AG20443 (cell line): ENCODE measurements at places on chromosomes 3 and 15.

GRCh38 chr3:120645083-120645845, 36.8 kb downstream of the HGD start:
- no peak for DNase-seq

DNA sequence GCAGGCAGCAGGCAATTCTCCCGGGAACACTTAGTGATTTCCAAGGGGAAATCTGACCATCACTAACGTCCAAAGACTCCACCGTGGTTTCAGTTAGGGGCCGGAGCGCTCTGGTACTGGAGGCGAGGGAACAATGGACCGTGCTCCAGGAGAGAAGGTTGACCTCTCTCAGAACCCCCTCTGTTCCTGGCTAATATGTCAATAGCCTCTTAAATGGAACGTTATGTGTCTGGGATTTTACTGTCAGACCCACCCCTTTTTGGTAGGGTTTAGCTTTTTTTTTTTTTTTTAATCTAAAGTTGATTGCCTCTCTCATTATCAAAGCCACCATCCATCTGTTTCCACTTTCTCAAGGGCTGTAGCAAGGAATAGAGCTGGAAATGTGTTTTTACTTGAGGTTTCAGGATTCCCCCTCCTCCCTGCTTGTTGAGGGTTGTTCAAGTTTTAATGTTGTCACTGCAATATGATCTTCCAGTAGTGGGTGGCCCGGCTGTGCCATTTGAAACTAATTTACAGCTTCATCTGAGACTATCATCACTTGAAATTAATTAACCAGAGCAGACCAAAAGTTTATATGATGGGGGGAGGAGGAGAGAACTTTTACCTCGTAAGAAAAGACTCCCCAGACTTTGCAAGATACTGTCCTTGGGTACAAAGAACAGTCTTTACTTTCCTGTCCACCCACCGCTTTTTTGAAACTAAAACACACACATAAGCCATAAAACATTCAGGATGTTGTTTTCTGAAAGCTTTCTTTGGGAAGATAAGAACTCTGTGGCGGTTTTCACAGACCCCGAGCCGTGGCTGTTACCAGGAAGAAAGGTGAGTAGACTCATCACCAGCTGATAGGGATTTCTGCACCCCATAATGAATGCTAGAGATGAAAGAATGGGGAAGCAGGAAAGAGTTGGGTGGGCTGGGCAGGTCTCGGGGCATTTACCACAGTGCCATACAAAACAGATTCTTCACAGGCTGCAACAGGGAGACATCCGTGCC, 187.8 kb downstream of the UACA start:
- peak; percentile 40 for DNase-seq

DNA sequence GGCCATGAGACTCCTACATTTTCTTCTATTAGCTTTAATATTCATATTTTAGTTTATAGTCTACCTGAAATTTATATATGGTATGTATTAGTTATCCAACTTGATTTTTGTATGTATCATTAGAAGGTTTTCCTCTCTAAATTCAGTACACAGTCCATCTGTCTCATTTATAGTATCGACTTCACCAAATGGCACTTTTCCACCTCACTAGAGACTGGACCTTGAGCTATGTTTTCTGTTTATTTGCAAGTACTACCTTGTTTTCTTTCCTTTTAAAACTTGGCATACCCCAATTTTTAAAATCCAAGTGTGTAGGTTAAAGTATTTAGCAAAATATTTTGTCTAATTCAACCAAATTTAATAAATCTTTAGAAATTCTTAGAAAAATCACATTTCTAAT, 1137.5 kb downstream of the NSUN3 start:
- no peak for DNase-seq

- DNase-seq, result no peak
Observed at GRCh38 chr15:39575180-39575579, 5.7 kb upstream of the THBS1 start.

GRCh38 chr15:77630956-77631744, 1.6 kb downstream of the LINGO1 start:
- no peak for DNase-seq

DNA sequence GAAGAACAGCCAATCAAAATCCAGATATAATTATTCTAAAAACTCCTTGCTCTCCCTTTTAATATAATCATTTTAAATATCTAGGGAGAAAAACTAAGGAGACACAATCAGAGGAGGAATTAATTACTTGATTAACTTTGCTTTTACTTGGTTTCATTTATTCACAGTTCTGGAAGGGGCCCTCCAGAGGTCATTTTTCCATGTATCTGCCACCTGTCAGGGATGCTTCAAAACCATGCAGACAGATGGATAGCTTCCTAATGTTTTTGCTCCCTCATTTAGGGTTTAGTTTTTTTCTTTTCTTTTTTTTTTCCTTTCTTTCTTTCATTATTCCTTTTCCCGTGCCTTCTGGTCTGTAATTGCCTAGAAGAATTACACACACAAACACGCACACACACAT, 438.1 kb upstream of the ARPP21 start:
- no peak for DNase-seq

GRCh38 chr3:3023111-3023745, 86.9 kb downstream of the IL5RA start:
- DNase-seq, result no peak

- no peak for DNase-seq
Observed at GRCh38 chr3:50495609-50496423, 7.6 kb downstream of the CACNA2D2 start.

DNA sequence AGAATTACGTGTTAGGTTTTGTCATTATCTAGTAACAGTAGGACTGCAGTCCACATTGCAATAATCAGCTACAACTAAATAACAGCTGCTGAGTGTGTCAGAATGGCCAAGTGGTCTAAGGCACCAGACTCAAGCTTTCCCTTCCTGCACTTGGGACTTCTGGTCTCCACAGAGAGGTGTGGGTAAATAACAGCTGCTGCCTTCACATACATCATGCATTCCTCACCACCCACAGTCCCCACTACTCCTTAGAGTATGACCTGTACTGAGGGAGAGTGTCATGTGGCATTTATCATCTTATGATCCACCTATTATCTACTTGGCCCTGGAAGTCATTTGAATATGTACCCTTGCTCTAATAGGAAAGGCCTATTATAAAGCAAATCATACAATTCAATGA, 22.2 kb upstream of the ZMAT3 start:
- no peak for DNase-seq

- no peak for DNase-seq
Observed at GRCh38 chr3:13812034-13812471, 67.8 kb downstream of the WNT7A start.

GRCh38 chr3:150150633-150151032, 179.9 kb upstream of the PFN2 start:
- peak; percentile 43 for DNase-seq

DNA sequence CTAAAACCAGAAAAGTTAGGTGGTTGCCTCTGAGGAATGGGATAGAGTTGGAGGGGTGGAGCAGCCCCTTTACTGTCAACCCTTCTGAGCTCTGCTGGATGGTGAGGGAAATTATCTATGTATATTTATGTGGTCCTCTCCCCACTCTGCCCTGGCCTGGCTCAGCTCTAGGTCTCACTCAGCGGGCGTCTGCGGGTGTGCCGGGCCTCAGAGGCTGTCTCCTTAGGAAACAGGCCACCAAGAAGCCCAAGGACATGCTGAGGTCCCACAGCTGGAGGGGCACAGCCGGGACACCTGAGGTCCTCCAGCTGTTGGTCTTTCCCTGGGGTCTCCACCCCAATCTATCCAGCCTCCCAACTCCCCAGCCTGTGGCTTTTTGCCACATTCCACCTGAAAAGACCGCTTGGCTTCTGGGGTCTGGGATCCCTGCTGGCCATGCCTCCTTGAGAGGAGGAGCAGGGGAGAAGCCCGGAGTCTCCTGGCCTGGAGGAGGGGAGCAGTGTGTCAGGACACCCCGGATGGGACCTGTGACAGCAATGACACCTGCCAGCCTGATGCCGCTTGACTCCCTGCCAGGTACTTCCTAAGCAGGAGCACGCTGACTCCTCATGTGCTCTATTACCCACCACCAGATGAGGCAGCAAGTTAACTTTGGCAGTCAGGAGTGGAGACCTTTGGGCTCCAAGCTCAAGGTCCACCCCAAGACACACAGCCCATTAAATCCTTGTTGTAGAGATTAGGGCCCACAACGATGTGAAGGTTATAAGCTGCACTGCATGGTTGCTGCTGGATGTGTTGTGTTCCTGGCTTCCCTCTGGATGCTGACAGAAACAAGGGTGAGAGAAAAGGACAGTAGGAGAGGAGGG, at the start of gene SLC28A1:
Gene SLC28A1 (plus strand): TSS at position 747 of the 866 bp plus-strand sequence. CDS start 3,099 bp downstream, outside the sequence.
- no peak for DNase-seq

DNA sequence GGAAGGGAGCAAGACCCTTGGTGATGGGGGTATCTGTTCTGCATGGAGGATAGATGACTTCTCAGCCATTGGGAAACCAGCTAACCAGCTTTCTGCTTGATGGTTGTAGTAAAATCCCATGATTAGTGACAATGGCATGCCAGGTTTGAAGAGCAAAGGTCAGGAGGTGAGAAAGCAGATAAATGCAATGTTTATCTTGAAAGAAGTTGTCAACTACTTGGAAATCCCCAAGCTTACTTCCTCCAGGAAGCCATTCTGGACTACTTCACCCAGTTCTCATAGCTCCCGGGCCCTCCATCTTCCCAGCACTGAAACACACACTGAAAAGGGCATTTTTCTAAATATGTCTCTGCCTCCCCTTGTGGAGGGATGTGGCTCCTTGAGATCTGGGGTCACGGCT, 51.3 kb downstream of the SMAD3 start:
- no peak for DNase-seq

GRCh38 chr3:160929595-160929994, 173.6 kb downstream of the PPM1L start:
- peak; percentile 24 for DNase-seq

DNA sequence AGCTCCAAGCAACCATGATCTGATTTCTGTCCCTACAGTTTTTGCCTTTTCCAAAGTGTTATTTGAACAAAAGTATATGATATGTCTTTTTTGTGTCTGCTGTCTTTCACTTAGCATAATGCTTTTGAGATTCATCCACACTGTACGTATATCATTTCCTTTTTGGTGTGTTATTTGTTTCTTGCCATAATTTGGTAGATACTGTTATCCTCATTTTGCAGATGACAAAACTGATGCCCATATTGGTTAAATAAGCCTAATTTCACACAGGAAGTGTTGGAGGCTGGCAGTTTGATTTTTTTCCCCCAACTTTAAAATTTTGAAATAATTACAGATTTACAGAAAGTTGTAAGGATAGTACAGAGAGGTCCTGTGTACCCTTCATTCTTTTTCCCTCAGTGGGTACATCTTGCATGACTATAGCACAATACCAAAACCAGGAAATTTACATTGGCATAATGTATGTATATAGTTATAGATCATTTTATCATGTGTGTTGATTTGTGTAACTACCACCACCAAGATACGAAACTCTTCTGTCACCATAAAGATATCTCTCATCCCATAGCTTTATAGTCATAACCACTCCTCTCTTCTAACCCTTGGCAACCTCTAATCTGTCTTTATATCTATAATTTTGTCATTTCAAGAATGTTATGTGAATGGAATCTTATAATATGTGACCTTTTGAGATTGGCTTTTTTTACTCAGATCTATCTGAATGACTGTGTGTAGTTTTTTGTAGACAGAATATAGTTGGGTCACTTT, 55.6 kb downstream of the RASA2 start:
- no peak for DNase-seq

GRCh38 chr3:26236531-26236930, 386.0 kb upstream of the LRRC3B start:
- no peak for DNase-seq

DNA sequence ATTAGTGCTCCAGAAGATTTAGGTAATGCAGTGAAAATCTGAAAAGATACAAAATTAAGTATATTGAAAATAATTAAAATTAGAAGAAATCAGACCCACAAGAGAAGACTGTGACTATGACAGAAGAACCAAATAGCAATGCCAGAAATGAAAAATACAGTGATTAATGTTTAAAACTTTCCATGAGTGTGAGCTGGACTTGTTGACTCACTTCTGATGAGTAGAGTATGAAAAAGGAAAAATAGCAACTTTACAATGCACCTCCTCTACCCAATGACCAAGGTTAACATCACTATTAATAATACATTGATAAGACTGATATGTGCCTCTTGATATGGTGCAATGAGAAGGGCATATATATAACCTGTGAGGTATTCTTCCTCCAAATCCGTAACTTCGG, 39.3 kb upstream of the SLC22A13 start:
- peak; percentile 22 for DNase-seq

DNA sequence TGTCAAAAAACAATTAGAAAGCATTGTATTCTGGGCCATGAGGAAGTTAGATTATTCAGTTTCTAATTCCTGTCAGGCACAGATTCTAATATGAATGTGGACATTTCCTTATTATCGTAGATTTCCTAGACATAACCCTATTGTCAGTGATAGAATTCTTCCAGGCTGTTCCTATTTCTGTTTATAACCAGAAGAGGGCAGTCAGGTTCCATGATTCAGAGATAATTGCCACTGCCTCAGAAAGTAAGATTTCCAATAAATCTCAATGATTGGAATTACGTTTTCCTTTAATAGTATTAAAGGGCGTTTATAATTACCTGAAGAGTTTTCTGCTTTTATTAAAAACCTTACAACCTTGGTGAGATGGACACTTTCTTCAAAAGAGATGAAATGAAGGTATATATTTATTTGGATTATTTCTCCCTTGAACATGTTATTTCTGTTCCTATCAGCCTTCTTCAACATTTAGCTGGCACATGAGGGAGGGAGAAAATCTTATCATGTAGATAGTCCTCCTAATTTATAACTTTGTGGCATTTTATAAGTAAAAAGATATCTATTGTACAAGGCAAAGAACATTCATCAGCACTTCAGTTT, 439.2 kb downstream of the MCTP2 start:
- peak; percentile 55 for DNase-seq
